Ecto neural progenitor cell (in vitro differentiated cells): ENCODE measurements at places on chromosomes 12 and 14.

DNA sequence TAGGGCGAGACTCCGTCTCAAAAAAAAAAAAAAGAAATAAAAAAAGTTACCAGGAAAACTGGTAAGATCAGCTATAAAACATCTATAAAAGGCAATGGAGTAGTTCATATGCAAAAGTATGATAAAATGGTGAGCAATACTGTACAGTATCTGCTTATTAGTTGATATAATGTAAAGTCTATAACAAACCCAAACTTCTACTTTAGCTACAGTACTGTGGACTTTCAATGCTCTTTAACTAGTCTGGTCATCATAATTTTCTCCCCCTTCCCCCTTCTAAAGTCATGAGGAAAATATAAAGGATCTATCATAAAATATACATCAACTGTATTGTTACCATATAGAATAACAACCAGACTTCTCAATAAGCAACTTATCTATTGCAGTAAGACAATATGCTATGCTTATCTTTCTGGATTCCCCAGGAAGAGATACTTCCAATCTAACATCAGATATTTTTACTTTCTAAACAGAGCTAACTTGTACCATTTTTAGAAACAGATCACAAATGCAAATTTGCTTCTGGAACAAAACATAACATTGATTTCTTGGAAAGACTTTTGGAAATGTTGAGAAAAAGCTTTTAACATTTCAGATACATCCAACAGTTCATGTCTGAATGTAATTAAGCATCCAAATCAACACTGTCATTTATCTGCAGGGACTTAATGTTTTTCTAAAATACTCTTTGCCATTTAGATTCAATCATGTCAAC is 43.8 kb downstream of the MDM2 start:
- no peak for DNase-seq

GRCh38 chr12:107372229-107372658 is 278.9 kb upstream of the CRY1 start:
- DNase-seq: no peak

- no peak for DNase-seq
Measured at GRCh38 chr12:78118036-78118435, 287.3 kb downstream of the NAV3 start.

DNA sequence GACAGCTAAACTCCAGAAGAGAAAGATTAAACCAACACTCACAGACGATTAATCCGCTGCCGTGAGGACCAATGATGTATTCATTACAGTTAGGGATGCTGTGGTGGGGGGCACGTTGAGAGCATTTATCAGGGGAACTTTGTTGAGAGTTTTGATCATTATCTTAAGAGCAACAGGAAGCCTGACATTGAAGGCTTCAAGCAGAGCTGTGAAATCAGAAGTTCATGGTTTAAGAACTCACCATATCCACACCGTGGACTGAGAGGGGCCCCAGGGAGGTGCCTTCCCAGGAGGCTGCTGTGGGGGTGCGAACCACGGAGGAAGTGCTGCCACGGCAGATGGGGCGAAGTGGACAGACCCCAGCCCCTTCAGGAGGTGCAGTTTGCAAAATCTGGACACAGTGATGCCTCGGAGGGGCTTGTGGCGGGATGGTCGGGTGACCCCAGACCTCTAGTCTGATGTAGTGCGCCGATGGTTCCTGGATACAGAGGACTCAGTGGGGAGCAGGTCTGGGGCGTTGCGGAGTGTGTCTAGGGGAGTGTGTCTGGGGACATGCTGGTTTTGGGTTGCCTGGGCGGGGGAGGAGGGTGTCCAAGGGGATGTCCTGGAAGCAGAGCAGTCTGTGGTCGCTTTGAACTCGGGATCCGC is 73.0 kb downstream of the DIO3 start:
- no peak for DNase-seq

DNA sequence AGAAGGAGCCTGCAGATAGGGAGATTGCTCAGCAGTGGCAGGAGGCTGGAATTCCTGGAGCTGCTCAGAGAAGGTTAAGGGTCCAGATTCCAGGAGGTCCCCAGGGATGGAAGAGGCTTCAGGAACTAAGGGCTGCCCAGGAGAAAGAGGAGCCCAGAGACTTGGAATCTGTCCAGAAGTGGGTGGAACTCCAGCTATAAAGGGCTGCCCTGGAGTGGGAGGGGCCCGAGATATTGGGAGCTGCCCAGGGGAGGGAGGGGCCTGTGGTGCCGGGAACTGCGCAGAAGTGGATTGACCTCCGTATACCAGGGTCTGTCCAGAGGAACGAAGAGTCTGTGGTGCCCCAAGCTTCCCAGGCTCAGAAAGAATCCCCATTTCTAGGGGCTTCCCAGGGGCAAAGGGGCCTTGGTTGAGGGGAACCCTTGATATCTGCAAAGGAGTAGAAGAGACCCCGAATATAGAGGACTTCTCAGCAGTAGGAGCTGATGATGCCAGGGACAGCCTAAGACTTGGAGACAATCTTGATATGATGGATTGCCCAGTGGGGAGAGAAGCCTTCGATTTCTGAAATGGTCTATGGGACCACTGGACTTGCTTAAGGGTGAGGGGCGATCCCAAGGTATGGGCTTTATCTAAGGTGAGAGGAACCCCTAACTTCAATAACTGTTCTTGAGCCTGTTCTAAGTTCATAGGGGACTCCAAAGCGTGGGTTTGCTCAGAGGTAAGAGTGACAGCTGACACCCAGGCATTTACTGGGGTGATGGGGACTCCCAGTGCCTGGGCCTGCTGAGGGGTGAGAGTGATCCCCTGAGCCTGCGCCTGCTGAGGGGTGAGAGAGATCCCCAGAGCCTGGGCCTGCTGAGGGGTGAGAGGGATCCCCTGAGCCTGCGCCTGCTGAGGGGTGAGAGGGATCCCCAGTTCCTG is 45.0 kb downstream of the FAM186A start:
- no peak for DNase-seq

DNA sequence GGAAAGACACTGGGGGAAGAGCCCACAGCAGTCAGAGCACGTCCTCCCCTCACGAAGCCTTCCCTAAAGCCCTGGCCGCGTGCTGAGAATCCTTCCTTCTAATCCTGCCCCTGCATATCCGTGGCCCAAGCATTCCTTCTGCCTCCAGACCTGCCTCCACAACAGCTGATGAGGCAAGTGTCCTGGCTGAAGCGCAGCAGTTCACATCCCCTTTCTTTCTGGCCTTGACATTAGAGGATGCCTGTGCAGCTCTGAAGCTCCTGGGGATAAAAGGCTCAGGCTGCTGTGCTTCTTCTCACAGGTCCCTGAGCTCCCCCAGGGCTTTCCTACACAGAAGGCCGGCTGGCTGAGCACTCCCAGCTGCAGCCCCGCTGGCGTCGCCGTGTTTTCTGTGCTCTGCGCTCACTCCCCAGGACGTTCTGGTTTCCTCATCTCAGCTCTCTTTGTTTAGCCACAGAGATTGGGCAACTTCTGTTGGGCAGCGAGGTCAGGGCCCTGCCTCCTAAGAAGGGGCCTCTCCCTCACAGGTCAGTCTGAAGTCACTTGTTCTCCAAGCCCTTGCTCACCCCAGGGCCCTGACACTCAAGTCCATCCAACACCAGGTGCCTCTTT is 45.8 kb downstream of the NINJ2 start:
- DNase-seq: no peak

GRCh38 chr14:74257941-74258763 is 18.9 kb downstream of the VSX2 start:
- no peak for DNase-seq
